Gastrocnemius medialis (tissue), 4 donors: ENCODE measurements at places on chromosomes 16 and 17.

GRCh38 chr17:1498233-1498632, 5.7 kb upstream of the MYO1C start:
- no peak overlapping the region for H3K4me3 ChIP-seq
- H3K27me3 ChIP-seq = no peaks in the 10 kb centered on the region
- H3K36me3 ChIP-seq = peaks cover 34% of the 10 kb centered on the region

DNA sequence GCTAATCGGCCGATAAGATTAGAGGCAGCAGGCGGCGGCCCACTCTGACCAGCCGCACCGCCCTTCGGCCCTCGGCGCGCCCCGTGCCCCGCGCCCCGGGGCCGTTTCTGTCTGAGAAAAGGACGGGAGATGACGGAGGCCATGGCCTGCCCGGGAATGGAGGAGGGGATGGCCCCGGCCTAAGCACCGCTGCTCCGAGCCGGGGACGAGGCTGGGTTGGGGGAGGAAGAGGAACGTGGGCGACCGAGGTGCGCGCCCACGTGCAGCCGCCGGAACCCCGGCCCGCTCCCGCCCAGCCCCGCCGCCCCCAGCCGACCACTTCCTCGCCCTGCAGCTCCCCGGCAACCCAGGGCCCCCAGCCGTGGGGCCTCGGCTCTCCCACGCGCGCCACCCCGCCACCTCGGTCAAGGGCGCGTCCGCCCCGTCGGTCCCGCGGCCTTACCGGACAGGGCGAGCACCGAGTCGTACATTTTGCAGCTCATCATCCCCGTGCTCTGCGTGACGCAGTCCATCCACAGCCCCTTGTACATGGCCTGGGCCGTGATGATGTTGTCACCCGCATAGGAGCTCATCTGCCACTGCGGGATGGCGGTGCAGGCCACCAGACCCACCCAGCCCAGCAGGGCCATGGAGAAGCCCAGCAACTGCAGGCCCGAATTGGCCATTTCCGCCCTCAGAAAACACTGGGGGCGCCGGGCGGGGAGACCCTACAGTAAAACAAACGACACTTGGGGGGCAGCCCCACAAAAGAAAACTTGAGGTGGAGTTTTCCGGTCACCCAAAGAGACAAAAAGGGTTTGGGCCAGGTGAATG, 693 bp downstream of the CLDN7 start:
- peak overlapping the region; percentile 53 for H3K4me3 ChIP-seq
- H3K36me3 ChIP-seq = no peaks in the 10 kb centered on the region
- no peak for DNase-seq
- H3K4me1 ChIP-seq = peaks cover 5% of the 10 kb centered on the region
- peaks cover 41% of the 10 kb centered on the region for H3K27me3 ChIP-seq

DNA sequence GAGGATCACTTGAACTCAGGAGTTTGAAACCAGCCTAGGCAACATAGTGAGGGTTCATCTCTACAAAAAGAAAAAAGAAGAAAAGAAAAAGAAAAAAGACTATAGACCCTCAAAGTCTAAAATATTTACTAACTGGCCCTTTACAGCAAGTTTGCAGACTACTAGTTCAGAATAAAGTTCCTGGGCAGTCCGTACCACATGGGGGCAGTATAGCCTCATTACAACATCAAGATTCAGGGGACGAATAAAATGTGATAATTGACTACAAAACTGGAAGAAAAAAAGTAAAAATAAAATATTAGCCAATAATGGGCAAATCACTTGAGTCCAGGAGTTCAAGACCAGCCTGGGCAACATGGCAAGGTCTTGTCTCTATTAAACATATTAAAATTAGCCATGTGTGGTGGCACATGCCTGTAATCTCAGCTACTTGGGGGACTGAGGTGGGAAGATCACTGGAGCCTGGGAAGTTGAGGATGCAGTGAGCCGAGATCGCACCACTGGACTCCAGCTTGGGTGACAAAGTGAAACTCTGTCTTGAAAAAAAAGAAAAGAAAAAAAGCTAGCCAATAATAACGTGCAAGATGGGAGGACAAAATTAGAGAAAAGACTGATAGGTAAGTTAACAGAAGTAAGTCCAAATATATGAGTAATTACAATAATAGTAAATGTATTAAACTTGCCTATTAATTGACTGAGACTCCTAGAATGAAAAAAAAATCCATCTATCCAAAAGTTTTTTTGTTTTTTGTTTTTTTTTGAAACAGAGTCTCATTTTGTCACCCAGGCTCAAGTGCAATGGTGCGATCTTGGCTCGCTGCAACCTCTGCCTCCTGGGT, 129.4 kb upstream of the SEC14L1 start:
- DNase-seq = no peak
- peaks cover 6% of the 10 kb centered on the region for H3K27me3 ChIP-seq
- no peaks in the 10 kb centered on the region for H3K36me3 ChIP-seq
- no peak overlapping the region for H3K4me3 ChIP-seq
- no peaks in the 10 kb centered on the region for H3K4me1 ChIP-seq
- H3K27ac ChIP-seq = no peak overlapping the region

GRCh38 chr17:78734793-78735641, 47.1 kb downstream of the CYTH1 start:
- H3K4me1 ChIP-seq = peaks cover 75% of the 10 kb centered on the region
- peak overlapping the region; percentile 82 for H3K27ac ChIP-seq
- H3K36me3 ChIP-seq = no peaks in the 10 kb centered on the region

DNA sequence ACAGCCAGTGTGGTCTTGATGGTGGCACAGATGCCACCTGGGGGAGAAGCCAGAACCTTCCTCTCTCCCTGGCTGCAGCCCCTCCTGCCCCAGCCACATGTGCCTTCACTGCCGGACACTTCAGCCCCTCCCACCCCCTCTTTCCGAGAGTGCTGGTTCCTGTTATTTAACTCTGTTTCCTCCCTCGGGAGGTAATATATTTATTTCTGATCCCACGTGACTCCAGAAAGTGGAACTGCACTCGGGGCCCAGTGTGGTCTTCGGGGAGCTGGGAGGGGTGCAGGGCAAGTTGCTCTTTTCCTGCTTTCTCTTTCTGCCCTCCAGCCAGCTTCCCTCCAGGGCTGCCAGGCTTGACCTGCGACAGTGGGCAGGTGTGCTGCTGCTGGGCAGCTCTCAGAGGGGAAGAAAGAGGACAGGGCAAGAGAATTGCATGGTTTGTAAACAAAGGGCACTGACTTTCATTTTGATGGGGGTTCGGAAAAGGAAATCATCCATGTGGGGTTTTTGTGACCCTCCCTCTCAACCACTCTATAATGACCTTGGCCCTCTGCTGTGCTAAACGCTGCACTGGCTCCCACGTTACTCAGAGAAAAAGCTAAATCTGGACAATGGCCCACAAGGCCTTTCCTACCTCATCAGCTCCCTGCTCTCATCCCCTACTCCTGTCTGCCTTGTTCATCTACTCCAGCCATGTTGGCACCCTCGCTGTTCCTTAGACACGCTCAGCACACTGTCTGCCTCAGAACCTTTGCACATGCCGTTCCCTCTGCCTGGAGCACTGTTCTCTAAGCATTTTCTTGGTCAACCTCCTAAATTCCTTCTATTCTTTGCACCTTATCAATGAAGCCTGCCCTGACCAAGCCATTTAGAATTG, 8.2 kb upstream of the CIITA start:
- no peaks in the 10 kb centered on the region for H3K27me3 ChIP-seq
- H3K36me3 ChIP-seq = no peaks in the 10 kb centered on the region
- H3K4me1 ChIP-seq = peaks cover 6% of the 10 kb centered on the region
- peak overlapping the region; percentile 24 for H3K27ac ChIP-seq
- peak; percentile 38 for DNase-seq

- no peak for DNase-seq
- H3K27me3 ChIP-seq = peaks cover under 1% of the 10 kb centered on the region
- no peak overlapping the region for H3K27ac ChIP-seq
- H3K4me1 ChIP-seq = no peaks in the 10 kb centered on the region
- no peak overlapping the region for H3K4me3 ChIP-seq
Observed at GRCh38 chr17:72111336-72111923, 9.4 kb upstream of the SOX9 start.

GRCh38 chr16:56643080-56643778, 4.8 kb downstream of the MT1A start:
- no peaks in the 10 kb centered on the region for H3K36me3 ChIP-seq
- H3K27me3 ChIP-seq = peaks cover 2% of the 10 kb centered on the region
- DNase-seq = peak; percentile 27
- H3K27ac ChIP-seq = peak overlapping the region; percentile 21
- H3K4me3 ChIP-seq = peak overlapping the region; percentile 42
- peaks cover 5% of the 10 kb centered on the region for H3K4me1 ChIP-seq

DNA sequence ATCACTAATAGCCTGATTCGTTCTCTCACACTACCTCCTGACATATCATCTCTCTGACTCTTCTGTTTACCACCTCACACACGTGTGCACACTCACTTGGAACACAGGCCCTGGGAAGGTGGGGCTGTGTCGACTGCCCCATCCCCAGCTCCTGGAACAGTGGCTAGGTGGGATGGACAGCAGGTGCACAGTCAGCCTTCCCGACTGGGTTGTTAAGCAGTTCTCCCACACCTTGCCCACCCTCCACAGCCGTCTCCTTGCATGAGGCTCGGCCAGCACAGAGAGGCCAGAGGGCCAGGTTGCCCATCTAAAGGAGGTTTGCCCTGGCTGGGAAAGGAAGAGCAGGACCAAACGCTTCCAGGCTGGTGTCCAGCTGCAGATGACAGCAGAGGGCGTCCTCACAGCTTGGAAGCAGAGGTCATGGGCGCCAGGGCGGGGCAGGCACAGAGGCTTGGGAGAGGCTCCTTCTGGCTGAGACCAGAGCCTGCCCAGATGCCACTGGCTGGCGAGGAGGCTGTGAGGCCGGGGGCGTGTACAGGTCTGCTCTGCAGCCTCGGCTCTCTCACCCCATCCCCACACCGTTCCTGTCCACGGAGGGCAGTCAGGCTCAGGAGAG, 92.8 kb downstream of the AMFR start:
- H3K36me3 ChIP-seq = no peaks in the 10 kb centered on the region
- H3K27ac ChIP-seq = no peak overlapping the region
- H3K4me1 ChIP-seq = no peaks in the 10 kb centered on the region
